Activated naive CD4-positive, alpha-beta T cell treated with anti-CD3 and anti-CD28 coated beads for 36 hours (primary cell): ENCODE measurements at places on chromosomes 12 and 14. TPM values are rescaled to one million over a fixed set of nuclear protein-coding genes. Genes with fewer than 3 reads are reported as not detected.

Gene MUCL1
- total RNA-seq, result not detected

Gene CFAP54
- 0.64 TPM for total RNA-seq

Gene CRIP1
- total RNA-seq, result 67.3 TPM

Gene LRIG3
- total RNA-seq, result not detected

Gene KRT85
- total RNA-seq, result not detected

Gene PLEKHH1
- 2.2 TPM for total RNA-seq

Gene GPR65
- total RNA-seq, result 11.1 TPM

Gene KRT73
- total RNA-seq, result 2.1 TPM

Gene RAPGEF3
- total RNA-seq, result 1.5 TPM

Gene C12orf50
- 0.07 TPM for total RNA-seq

- no peak for DNase-seq
Measured at GRCh38 chr14:25836636-25837035, 761.2 kb downstream of the NOVA1 start.

DNA sequence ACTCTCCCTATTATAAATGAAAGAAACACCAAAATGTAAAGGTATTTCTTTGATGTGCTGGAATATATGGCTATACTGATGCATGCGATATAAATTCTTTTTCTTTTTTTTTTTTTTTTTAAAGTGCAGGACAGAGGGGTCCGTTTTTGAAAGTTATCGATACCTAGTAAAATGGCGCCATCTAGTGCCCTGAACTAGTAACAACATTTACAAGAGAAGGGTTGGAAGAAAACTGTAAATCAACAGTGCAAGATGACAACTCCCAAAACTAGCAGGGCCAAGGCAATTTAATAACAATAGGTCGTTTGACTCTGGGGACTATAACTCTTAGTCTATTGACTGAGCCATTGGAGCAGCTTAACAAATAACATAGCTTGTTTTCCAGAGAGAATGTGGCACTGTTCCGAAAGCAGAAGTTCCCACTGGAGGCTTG, 137.7 kb downstream of the SPTSSA start:
- DNase-seq, result peak; percentile 19

- no peak for DNase-seq
Measured at GRCh38 chr14:100488057-100488456, 99.2 kb downstream of the BEGAIN start.

- DNase-seq, result no peak
Measured at GRCh38 chr12:119245904-119246494, 67.3 kb downstream of the HSPB8 start.

DNA sequence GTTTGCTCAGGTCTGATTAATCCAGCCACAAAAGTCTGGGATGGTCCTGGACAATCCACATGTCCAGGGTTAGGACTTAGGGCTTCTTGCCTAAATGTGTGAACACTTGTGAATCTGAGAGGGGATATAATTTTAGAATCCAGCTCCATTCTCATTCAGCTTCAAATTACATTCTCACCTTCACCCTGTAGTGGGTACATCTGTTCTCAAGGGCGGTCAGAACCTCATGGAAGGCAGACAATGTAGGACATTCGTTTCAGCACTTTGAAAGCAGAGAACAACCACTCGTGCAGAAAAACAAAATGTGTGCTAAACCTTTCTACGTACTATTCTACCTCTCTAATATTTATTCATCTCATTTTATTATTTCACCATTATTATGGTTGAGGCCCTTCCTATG, 1.2 kb downstream of the TMEM229B start:
- DNase-seq, result no peak

DNA sequence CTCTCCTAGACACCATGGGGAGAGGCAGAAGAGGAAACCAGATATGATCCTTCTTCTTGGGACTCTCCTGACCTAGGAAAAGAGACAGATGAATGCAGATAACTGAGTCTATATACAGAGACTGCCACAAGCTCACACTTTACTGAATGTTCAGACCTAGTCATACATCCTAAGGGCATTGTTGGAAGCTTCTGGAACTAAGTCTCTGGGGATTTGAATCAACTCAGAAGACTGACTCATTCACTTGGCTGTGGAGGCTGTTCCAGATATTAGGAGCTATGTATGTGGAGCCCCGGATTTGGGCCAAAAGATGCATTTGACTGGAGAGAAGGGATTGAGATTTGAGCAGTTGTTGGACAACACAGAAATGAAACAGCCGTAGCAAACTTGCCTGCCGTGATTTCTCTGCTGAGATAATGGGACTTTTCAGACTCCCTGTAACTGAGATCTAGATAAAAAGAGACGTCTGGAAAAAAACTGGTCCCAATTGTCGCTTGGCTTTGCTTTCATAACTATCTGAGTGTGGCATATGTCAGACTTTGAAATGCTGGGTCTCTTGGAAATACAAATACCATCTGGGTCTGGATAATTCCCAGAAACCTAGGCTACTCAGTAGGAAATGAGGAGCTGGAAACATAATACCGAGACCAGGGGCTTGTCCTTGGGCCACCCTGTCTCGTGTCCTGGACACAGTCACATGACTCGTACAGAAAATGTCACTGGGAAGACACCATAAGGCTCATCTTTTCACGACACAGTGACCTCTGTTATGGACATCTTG, 396.8 kb downstream of the NUAK1 start:
- no peak for DNase-seq

GRCh38 chr14:101426466-101426865, 134.8 kb upstream of the DIO3 start:
- no peak for DNase-seq

DNA sequence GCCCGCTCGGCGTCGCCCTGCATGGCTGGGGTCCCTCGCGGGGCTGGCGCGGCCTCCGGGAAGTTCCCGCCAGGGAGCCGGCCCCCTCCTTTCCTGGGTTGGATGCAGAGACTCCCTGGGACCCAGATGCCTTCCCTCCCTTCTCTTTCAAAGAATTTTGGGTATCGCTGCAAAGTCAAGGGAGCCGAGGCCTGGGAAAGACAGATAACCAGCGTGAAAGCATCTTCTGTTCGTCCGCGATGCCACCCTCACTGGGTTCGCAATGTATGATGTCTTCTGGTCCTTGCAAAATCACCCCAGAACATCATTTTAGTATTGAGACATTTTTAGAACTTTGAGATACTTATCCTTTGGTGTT, 451 bp downstream of the IRAK3 start:
- DNase-seq, result no peak

GRCh38 chr14:88322504-88323085, 474 bp downstream of the KCNK10 start:
- no peak for DNase-seq

GRCh38 chr12:22461786-22462185, 82.6 kb downstream of the C2CD5 start:
- DNase-seq, result no peak

- DNase-seq, result no peak
Measured at GRCh38 chr12:44592626-44593025, 283.5 kb downstream of the NELL2 start.

DNA sequence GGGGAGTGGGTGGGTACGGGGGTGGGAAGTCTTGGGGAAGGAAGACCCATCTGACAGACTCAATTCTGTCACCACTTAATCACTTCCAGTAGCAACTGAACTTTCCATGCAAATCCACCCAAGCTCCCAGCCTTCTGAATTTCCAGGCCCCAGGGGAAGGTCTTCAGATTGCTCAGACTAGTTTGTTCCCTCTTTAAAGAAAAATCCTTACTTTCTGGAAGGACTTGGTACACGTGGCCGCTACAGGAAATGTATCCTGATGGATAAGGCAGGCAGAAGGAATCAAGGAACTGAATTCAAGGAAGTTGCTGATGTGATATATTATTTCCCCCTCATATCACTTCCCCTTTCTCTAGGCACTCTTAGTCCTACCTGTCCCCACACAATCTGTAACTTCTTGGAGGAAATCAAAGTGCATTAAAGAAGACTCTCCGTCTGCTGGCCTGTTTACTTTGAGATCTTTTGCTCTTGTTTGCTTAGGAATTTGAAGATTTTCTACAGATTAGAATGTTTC, 6.4 kb downstream of the NFKBIA start:
- no peak for DNase-seq

GRCh38 chr12:10559244-10559643, 53.6 kb downstream of the EIF2S3B start:
- no peak for DNase-seq

GRCh38 chr14:74936731-74937130, 13.7 kb upstream of the RPS6KL1 start:
- no peak for DNase-seq

- no peak for DNase-seq
Measured at GRCh38 chr12:103634732-103635131, 47.7 kb downstream of the STAB2 start.

GRCh38 chr12:19234981-19235871, 105.7 kb downstream of the PLEKHA5 start:
- DNase-seq, result no peak

DNA sequence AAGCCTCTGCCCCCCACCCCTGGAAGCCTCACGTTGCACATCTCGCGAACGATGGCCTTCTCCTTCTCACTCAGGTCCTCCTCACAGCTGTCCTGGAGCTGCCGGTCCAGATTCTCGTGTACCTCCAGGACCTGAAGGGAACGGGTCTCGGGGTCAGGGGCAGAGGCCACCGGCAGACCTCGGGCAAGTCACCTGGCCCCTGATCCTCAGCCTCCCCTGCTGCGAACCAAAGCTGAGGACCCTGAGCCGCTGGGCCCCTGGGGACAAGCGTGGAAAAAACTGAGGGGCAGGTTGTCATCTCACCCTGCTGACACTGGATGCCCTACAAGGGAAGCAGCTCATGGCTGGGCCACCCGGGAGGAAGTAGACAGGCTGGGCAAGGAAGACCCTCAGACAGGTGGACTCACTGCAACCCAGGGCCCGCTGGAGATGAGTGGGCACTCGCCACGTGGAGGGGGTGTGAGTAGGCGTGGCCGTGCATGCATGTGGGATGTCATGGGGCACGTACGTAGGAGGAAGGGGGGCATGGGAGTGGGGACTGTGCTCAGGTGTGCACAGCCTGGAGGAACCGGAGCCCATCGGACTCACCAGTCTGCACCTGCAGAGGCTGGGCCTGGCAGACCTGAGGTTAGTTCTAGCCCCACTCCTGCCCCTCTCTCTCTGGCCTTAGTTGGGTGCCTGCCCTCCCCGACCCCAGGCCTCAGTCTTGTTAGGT, 35.1 kb downstream of the CCNK start:
- no peak for DNase-seq

DNA sequence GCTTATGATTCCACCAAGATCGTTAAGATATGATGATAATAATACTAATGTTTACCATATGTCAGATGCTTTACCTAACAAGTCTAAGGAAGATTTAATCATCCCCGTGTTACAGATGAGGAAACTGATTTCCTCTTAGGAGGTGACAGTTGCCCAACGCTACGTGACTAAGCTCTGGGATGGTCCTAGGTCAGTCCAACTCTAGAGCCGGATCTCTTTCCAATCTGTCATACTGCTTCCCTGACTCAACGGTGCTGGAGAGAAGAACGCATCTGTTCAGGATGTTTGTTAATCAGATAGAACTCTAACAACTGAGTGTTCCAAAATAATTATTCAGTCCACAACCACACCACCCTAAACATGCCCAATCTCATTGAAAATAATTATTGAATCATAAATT, 39.8 kb downstream of the NDUFA12 start:
- no peak for DNase-seq
